Hematopoietic multipotent progenitor cell treated with erythropoietin and hydrocortisone succinate and interleukin-3 and kit ligand, for 15 days (in vitro differentiated cells): ENCODE measurements at places on chromosomes 2 and 18.

DNA sequence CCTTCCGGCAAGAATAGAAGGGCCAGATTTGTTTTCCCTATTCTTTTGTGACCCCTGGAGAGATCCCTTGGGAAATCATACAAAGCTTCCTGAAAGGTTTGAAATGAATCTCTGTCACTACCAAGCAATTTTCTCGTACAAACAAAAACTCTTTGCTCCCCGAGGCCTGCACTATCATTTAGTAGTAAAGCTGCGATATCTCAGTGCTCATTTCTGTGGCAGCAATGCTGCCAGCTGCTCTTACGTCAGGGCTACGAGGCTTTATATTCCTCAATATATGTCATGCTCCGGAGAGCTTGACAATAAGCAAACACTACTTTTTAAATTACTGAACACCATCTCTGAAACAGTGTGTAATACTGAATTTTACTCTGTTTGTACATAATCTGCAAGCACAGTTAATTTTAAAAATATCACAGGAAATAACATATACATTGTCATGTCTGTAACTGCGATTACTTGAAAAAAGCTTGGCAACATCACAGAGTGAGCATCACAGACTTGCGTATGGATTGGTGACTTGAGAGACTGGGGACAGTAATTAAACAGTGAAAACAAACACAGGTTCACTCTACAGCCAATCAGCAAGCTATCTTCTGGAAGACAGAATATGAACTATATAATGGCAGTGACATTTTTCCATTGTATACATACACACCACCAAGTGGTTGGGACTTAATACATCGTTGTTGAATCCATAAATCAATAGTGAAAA lies 403.3 kb upstream of the NETO1 start:
- DNase-seq, result no peak

DNA sequence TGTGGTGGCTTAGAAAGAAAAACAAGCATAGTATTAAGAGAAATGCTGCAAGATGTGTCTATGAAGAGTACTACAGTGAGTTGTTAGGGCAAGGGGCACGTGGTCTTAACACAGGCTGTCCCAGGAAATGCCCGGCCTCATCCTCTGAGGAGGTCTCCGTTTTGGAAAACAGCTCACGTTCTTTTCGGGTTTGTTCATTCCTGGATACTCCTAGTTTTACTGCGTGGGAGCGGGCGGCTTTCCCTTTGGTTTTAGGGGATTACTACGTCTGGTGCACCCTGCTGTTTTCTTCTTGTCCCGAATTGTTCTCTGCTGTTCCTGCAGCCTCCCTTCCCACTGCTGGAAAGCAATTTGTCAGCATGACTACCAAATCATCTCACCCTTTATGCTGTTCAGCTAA lies 55.5 kb upstream of the RAB6D start:
- no peak for DNase-seq

GRCh38 chr2:186576614-186577013 lies 13.2 kb upstream of the ITGAV start:
- no peak for DNase-seq

DNA sequence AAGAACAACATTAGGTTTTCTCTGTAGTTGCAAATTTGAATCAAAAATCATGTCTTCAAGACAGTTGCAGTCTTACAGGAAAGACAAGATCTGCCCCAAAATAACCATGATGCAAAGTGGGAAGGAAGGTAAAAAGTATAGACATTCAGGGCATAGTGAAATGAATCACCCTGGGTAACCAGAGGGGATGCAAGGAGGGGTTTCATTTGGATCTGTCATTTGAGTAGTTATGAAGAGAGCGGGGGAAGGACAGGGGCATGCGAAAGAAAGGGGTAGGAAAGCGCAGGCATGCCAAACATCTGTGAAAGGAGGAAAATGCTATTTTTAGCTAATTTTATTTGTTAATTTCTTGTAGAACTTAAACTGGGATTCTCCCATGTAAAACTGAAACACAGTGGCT lies 219.1 kb upstream of the BOD1L2 start:
- no peak for DNase-seq

- no peak for DNase-seq
These were observed 188.7 kb upstream of the HNMT start for GRCh38 chr2:137775529-137775928.

- DNase-seq, result no peak
These were observed 110.9 kb downstream of the MTCL1 start for GRCh38 chr18:8816220-8816619.

- peak; percentile 47 for DNase-seq
These were observed 43.6 kb upstream of the PTMA start for GRCh38 chr2:231664727-231665126.

DNA sequence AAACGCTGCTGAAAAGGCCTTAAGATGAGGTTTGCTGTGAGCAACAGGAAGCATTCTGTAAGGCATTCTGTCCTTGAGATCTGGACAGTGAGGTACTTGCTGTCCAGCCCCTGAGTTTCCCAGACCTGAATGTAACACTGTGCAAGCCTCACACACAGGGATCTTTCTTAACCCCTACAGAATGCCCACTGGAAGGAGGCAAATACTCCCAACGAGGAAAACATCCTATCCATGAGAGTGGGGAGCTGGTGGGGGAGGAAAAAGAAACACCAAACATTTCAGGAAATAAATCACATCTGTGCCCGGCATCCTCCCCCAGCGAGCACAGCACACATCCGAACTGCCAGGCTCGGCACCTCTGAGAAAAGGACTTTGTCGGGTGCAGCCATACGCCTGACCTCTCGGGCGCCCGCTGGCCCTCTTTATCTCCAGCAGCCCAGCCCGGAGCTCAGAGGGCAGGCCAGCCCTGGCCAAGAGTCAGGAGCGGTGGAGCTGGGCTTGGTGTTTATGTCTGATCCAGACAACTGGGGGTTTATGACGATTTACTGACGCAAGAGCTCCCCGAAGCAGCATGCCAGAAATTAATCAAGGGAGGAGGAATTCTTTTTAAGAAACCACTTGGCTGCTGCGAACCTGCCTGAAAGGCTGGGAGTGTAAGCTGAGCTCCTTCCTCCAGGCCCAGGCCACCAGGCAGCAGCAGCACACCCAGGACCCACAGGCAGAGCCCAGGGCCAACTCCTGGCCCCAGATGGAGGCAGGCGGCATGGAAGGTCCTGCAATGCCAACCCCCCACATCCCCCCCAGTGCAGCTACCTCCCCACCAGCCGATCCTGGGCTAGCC lies 72.2 kb downstream of the HDAC4 start:
- DNase-seq, result peak; percentile 41

- DNase-seq, result no peak
These were observed 50.3 kb upstream of the GAREM2 start for GRCh38 chr2:26122630-26123029.

DNA sequence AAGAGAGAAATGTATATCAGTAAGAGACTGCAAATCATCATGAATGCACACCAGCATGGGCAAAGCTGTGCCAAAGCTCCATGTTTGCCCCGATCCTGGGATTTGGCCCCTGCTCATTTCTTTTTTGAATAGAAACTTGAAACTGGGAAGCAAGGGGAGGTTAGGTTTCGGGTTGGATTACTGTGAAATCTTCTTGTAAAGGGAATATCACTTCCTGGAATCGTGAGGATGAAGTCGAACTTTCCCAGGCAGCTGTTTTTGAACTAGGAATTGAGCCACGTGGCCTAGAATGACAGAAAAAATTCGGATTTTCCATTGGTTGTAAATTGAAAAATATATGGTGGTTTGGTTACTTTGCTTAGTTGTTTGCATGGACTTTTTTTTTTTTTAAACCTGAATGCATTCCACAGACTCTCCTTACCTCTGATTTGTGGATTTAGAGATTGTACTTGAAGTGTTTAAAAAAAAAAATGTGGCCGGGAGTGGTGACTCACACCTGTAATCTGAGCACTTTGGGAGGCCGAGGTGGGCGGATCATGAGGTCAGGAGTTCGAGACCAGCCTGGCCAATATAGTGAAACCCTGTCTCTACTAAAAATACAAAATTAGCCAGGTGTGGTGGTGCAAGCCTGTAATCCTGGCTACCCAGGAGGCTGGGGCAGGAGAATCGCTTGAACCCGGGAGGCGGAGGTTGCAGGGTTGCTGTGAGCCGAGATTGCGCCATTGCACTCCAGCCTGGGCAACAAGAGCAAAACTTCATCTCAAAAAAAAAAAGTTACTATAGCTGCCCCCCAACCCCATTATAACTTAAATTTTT lies 32.1 kb downstream of the GRHL1 start:
- no peak for DNase-seq

- no peak for DNase-seq
These were observed 143.2 kb downstream of the MTCL1 start for GRCh38 chr18:8848541-8848940.

GRCh38 chr2:231565887-231566594 lies 26.6 kb upstream of the TEX44 start:
- no peak for DNase-seq

DNA sequence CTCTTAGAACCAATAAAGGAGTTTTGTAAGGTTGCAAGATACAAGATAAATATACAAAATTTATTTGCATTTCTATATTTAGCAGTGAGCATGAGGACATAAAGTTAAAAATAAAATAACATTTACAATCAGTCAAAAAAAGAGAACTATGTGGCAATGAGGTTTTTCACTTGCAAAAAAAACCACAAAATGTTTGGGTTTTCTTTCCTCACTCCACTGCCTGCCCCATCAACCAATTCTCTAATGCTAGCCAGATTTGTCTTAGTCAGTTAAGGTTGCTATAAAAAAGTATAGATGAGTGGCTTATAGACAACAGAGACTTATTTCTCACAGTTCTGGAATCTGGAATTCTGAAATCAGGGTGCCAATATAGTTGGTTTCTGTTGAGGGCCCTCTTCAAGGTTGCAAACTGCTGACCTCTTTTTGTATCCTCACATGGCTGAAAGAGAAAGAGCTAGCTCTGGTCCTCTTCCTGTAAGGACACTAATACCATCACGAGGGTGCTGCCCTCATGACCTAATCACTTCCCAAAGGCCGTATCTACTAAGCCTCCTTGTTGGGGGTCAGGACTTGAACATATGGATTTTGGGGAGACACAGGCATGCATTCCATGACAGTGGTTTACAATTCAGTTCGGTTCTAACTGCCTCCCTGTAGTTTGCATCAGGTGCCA lies 566.2 kb downstream of the GALR1 start:
- DNase-seq, result no peak

DNA sequence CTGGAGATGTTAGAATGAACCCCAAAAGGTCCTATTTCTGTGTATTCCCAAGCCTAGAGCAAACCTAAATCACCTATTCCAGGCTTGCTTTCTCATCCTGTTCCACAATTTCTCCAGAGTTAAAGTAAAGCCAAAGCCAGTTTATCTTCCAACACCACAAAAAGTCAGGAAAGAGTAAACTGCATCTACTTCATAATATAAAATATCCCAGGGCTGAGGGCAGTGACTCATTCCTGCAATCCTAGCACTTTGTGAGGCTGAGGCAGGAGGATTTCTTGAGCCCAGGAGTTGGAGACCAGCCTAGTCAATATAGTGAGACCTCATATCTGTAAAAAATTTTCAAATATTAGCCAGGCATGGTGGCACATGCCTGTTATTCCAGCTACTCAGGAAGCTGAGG lies 241.4 kb downstream of the CDH20 start:
- DNase-seq, result no peak

- DNase-seq, result no peak
These were observed 5.3 kb downstream of the NRP2 start for GRCh38 chr2:205687641-205687956.

- no peak for DNase-seq
These were observed 132.8 kb upstream of the L3MBTL4 start for GRCh38 chr18:6547476-6547875.

DNA sequence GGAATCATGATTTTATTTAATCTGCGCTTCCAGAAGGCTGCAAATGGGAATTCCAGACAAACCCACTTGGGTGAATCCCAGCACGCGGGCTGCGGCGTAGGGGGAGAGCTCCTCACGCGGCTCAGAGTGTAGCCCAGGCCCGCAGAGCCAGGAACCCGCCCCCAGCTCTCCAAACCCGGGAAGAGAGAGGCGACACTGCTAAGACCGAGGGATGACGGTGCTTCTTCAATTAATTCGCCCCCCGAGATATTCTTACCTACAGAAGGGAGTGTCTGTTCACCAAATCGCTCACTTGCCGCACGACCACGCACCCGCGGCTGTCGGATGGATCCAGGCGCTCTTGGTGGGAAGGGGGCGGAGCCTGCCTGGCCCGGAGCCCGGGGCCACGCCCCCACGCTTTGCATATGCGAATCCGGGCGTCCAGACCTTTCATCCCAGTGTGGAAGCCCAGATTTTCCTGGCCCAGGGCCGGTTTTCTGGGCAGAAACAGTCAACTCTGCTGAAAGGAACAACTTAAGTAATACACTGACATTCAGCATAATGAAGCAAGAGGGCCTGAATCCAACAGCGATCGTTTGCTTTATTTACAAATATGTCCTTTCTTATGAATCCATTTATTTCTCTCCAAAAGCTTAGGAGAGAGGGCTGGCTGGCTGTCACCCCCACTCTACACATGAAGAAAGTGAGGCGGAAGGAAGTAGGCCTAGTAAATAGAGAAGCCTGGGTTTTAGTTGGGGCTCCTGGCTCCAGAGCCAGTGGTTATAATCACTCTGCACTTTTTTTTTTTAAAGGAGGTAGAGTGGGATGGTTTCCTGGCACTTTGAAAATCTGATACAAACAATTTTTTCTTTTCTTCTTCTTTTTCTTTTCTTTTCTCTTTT lies at the start of gene SLC19A3:
SLC19A3 (minus strand) TSS at position 342 of the 881 bp plus-strand sequence. CDS start 15,710 bp downstream, outside the sequence.
- no peak for DNase-seq

DNA sequence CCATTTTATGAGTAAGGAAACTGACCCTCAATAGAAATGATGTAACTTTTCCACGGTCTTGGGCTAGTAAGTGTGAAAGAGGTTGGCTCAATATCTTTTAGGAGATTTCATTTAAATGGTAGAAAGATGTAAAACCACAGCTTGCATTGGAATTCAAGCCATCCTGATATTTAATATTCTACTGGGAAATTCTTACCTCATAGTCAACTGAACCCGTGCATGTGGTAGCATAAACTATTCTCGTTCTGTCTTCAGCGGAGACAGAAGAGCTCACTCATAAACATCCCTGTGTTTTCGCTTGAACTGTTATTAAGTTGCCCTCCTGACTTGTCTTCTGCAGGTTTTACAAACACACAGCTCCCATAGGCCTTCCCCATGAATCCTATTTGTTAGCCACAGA lies 8.5 kb upstream of the SPATS2L start:
- DNase-seq, result no peak

DNA sequence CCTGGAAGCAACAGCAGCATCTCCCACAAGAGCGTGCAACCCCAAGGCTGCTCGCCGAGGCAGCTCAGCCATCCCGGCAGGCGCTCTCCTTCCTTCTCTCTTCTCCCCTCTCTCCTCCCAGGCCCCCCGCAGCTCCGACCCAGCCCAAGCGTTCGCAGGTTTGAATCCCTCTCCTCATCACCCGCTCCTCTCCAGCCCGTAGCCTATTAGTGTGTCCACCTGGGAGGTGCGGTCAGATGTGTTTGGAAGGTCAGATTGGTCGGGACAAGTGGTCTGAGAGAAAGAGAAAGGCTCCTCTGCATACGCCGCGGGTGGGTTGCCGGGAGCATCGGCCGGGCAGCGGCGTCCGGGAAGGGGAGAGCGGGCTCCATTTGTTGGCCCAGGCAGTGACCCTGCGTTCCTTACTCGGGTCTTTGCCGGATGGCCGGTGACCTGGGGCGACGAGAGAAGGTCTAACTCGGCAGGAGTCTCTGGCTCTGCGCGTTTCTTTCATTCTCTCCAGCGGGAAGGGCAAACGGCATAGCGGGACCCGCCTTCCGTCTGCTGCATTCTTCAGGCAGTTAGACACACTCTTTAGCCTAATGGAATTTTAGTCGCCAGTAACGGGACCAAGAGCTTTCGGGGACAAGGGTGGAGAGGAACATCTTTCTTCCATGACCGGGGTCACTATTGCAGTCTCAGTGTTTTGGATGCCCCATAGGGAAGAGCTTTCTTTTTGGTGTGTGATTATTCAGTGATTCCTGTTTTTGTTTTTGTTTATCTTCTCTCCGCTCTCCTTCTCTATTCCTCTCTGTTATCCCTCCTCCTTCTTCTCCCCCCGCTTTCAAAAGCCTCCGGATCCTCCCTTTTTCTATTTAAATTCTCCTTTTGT lies 1.1 kb upstream of the TMEFF2 start:
- no peak for DNase-seq
